ENCODE measurements at places on chromosomes 7 and 10.
A peak's percentile ranks its signal among the peaks of the same experiment; 100 is the strongest.

GRCh38 chr10:118980870-118981269 is 48.6 kb upstream of the NANOS1 start:
- peaks cover 9% of the 10 kb centered on the region for H3K27me3 ChIP-seq
- H3K4me3 ChIP-seq: no peak overlapping the region
- no peak overlapping the region for H3K27ac ChIP-seq
- DNase-seq: no peak
- peaks cover 4% of the 10 kb centered on the region for H3K36me3 ChIP-seq

DNA sequence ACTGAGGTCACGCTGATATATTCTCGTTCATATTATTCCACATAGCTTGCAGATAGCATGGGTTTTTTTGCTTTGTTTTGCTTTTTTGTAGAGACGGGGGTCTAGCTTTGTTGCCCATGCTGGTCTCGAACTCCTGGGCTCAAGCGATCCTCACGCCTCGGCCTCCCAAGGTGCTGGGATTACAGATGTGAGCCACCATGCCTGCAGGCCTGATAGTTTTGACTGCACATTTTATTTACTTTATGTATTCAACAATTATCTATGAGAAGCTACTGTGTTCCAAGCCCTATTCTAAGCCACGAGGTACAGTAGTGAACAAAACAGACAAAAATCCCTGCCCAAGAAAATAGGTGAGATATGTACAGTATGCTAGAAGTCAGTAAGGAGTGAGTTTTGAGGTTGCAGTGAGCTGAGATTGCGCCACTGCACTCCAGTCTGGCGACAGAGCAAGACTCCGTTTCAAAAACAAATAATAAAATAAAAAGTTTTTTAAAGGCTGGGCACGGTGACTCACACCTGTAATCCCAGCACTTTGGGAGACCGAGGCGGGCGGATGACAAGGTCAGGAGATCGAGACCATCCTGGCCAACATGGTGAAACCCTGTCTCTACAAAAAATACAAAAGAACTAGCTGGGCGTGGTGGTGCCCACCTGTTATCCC is 1.3 kb upstream of the YWHAG start:
- H3K36me3 ChIP-seq: peaks cover 3% of the 10 kb centered on the region
- peak overlapping the region; percentile 88 for H3K4me3 ChIP-seq
- peaks cover 30% of the 10 kb centered on the region for H3K4me1 ChIP-seq
- H3K27ac ChIP-seq: no peak overlapping the region
- no peak for DNase-seq
- H3K27me3 ChIP-seq: peaks cover 13% of the 10 kb centered on the region

- peaks cover 4% of the 10 kb centered on the region for H3K27me3 ChIP-seq
- H3K4me3 ChIP-seq: no peak overlapping the region
- no peak for DNase-seq
- no peak overlapping the region for H3K27ac ChIP-seq
- no peaks in the 10 kb centered on the region for H3K36me3 ChIP-seq
Measured at GRCh38 chr10:718143-718700, 28.8 kb upstream of the DIP2C start.

- DNase-seq: peak; percentile 20
- peaks cover 73% of the 10 kb centered on the region for H3K4me1 ChIP-seq
- peak overlapping the region; percentile 61 for H3K4me3 ChIP-seq
- H3K36me3 ChIP-seq: peaks cover 3% of the 10 kb centered on the region
- peak overlapping the region; percentile 89 for H3K27ac ChIP-seq
Measured at GRCh38 chr7:75732764-75733630, 5.7 kb downstream of the HIP1 start.

DNA sequence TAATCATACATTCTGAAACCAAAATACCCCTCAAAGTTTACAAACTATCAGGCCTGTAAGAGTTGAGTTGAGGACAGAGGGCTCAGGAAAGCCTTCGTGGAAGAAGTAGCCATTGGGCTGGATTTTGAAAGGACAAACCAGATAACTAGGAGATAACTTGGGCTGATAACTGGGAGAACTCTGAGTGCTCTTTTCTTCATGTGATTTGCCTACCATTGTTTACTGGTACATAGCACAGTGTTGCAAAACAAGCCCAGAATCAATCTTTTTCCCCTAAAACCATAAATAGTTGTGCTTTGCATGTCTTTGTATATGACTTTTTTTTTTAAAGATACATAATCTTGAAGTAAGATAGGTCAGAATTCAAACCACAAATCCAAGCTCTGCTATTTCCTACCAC is 106.7 kb upstream of the ITGB1 start:
- DNase-seq: no peak
- H3K27me3 ChIP-seq: peaks cover 3% of the 10 kb centered on the region
- H3K4me3 ChIP-seq: no peak overlapping the region
- peaks cover 8% of the 10 kb centered on the region for H3K4me1 ChIP-seq
- H3K27ac ChIP-seq: no peak overlapping the region

DNA sequence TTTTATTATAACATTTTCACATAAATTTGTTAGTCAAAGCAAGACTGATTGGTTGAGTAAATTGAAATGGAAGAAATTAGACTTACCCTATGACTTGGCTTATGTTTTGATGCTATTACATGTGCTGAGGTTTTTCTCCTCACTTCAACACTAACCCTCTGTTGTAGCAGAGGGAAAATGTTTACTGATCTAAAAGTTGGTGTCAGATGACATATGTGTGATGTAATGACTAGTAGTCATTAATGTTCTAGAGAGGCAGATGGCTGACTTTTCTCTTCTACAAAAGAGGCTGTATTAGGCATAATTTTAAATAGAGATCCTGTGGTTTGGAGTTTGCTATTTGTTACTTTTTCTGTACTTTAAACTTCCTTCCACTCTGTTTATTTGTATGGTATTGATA is 266.0 kb downstream of the BBS9 start:
- no peak overlapping the region for H3K4me3 ChIP-seq
- H3K27me3 ChIP-seq: no peaks in the 10 kb centered on the region
- H3K36me3 ChIP-seq: peaks cover 17% of the 10 kb centered on the region
- no peak overlapping the region for H3K27ac ChIP-seq

GRCh38 chr10:93873420-93874115 is 20.2 kb upstream of the SLC35G1 start:
- no peaks in the 10 kb centered on the region for H3K4me1 ChIP-seq
- no peaks in the 10 kb centered on the region for H3K36me3 ChIP-seq
- no peaks in the 10 kb centered on the region for H3K27me3 ChIP-seq

GRCh38 chr7:104625956-104626355 is 297.6 kb downstream of the LHFPL3 start:
- no peak overlapping the region for H3K4me3 ChIP-seq
- no peaks in the 10 kb centered on the region for H3K36me3 ChIP-seq
- peaks cover 2% of the 10 kb centered on the region for H3K27me3 ChIP-seq
- no peak for DNase-seq
- H3K4me1 ChIP-seq: no peaks in the 10 kb centered on the region

DNA sequence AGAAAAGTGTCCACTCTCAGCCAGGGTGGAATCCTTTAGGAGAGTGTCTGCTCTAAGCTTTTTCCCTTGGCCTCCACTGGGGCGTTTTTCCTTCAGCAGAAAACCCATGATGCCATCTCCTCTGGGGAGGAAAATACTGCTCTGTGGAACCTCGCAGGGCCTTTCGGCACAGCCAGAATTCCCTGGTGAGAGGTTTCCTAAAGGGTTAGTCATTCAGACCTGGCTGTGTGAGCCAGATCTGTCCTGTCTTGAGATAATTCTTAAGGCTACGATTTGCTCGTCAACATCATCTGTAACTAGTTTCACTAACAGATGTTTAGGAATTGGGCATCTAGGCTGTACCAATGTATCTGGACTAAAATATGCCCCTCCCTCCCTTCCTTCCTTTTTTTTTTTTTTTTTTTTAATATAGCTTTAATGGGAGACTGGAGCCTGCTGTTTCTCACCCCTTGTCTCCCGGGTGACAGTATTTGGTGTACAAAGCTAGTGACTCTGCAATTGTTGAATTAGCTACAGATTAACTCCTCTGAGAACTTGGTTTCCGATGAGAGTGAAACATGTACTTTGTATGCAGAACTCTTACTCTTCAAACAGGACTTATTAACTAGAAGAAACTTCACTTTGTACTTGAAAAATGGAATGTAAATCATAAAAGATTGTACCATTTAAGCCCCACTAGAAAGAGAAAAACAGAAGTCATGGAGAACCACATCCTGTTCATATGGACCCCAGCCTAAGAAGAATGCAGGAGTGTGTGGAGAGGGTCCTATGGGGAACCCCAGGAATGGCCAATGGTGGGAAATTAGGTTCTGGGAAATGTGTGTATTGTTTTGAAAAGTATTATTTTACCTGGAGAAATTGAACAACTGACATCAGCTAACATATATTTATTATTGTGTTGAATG is 230.9 kb downstream of the CAMK1D start:
- peaks cover 17% of the 10 kb centered on the region for H3K4me1 ChIP-seq
- DNase-seq: no peak
- H3K27ac ChIP-seq: no peak overlapping the region

- peak overlapping the region; percentile 91 for H3K4me3 ChIP-seq
- no peaks in the 10 kb centered on the region for H3K36me3 ChIP-seq
- DNase-seq: peak; percentile 38
- H3K27me3 ChIP-seq: peaks cover 1% of the 10 kb centered on the region
- peak overlapping the region; percentile 98 for H3K27ac ChIP-seq
Measured at GRCh38 chr10:14588084-14588937, 186.4 kb downstream of the FAM107B start.

DNA sequence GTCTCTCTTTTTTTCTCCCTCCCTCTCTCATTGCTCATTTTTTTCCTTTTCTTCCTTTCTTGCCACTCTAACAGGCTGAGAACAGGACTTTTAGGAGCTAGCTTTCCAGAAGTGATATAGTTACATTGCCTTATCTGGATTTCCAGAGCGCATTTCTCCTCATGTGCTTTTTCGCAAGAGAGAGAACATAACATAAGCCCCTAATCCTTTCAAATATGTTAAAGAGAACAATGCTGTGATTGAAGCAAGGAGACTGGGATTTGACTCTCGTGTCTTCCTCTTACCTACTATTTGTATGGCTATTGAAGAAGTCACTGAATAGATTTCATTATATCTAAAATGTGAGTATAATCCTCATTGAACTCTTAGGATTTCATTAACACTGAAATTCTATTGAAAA is 101.2 kb upstream of the PRPS1L1 start:
- H3K27ac ChIP-seq: no peak overlapping the region
- no peaks in the 10 kb centered on the region for H3K4me1 ChIP-seq
- no peaks in the 10 kb centered on the region for H3K27me3 ChIP-seq
- no peak overlapping the region for H3K4me3 ChIP-seq
- no peak for DNase-seq

- no peak overlapping the region for H3K4me3 ChIP-seq
- H3K27me3 ChIP-seq: no peaks in the 10 kb centered on the region
- H3K4me1 ChIP-seq: no peaks in the 10 kb centered on the region
- DNase-seq: no peak
- no peaks in the 10 kb centered on the region for H3K36me3 ChIP-seq
Measured at GRCh38 chr7:118754608-118755007, 530.1 kb downstream of the ANKRD7 start.

DNA sequence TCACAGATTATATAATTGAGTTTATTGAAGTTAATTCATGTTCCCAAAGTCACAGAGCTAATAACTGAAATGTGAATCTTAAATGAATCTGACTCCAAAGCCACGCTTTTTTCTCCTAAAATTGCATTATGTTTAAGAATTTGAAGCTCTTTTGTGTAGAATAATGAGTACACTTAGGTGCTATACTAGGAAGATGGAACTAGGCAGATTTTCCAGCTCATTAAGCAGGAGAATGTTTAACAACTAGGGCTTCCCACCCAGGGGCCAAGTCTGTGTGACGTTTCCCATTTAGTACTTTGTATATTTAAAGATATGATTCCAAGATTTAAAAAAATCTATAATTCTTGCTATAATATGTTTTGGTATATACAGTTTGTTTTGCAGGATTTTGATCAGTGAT is 169.5 kb downstream of the KIF20B start:
- H3K4me1 ChIP-seq: no peaks in the 10 kb centered on the region
- no peak for DNase-seq
- peaks cover 1% of the 10 kb centered on the region for H3K27me3 ChIP-seq
- no peak overlapping the region for H3K4me3 ChIP-seq
- H3K36me3 ChIP-seq: no peaks in the 10 kb centered on the region

GRCh38 chr10:129775681-129776080 is 188.4 kb downstream of the EBF3 start:
- no peak overlapping the region for H3K4me3 ChIP-seq
- peaks cover 1% of the 10 kb centered on the region for H3K4me1 ChIP-seq
- H3K36me3 ChIP-seq: peaks cover 5% of the 10 kb centered on the region
